ENCODE measurements at places on chromosomes 16 and 17.

DNA sequence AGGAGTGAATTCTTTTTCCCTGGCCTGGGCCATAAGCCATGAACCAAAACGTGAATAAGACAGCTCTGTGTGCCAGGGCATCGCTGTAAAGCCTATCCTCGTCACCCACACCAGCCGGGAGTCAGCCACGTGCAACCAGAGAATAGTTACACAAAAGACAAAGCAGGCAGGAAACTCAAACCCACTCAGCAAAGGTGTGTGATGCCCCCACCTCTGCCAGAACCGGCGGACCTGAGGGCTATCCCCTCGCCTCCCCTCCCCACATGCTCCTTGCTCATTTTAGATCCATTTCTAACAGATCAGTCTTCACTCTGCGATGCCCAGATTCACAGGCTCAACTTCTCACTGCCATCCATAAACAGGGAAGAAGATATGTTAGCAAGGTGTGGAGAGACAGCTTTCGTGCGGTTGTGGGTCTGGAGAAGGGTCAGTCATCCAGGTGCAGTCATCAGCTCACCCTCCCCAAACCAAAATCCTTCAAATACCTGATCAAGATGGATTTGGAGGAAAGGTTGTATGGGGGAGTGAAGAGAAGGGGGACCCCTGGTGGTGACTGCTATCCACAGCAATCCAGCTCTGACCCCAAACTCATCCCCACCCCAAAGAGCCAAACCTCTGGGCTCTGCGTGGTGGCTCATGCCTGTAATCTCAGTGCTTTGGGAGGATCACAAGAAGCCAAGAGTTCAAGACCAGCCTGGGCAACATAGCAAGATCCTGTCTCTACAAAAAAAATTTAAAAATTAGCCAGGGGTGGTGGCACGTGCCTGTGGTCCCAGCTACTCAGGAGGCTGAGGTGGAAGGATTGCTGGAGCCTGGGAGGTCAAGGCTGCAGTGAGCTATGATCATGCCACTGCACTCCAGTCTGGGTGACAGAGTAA, 219.2 kb downstream of the C16orf78 start:
- no peak for DNase-seq

- no peak for DNase-seq
These were observed 22.8 kb upstream of the RASD1 start for GRCh38 chr17:17518951-17519350.

DNA sequence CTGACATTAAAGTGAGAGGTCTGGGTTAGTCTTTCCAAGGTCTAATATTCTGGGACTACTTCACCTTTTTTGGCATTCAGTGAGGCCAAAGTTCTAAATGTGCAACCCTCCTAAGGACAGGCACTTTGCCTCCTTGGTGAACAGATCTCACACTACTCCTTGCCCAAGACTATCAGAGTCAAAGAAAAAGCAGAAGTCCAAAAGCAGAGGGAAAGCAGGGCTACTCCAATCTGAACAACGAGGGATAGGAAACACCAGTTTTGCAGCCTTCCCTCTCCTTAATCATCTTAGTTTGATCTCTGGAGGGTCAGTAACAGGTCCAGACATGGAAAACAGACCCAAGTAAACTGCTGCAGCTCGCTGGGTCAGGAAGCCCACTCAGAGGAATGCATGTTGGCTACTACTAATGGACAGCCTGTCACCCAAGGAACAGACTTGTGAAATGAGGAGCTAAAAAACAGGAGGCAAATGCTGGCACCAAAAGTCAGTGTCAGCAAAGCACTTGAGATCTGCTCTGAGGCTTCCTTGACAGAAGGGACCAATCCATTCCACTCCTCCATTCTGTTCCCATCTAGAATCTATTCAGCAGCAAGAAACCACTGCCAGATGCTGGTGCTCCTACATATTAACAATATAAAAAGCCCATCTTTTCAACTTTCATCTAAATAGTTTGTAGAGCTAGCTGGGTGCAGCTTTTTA, 29.9 kb downstream of the DCUN1D3 start:
- no peak for DNase-seq

- DNase-seq: no peak
These were observed 293.4 kb downstream of the XYLT1 start for GRCh38 chr16:17177242-17177958.

DNA sequence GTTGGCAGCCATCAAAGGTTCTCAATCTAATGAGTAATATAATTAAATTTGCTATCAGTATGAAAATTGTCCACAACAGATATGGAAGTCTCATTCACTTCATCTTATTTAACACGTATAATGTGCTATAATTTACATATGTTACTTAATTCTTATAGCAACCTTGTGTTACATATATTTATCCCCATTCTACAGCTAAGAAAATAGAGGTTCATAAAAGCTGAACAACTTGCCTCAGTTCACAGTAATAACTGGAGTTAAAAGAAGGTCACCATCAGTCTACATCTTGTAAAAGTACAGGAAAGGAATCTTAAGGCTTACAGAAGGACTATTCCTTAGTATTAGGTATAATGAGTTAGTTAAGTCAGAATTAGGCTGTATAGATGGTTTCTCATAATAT, 27.9 kb downstream of the STXBP4 start:
- no peak for DNase-seq

DNA sequence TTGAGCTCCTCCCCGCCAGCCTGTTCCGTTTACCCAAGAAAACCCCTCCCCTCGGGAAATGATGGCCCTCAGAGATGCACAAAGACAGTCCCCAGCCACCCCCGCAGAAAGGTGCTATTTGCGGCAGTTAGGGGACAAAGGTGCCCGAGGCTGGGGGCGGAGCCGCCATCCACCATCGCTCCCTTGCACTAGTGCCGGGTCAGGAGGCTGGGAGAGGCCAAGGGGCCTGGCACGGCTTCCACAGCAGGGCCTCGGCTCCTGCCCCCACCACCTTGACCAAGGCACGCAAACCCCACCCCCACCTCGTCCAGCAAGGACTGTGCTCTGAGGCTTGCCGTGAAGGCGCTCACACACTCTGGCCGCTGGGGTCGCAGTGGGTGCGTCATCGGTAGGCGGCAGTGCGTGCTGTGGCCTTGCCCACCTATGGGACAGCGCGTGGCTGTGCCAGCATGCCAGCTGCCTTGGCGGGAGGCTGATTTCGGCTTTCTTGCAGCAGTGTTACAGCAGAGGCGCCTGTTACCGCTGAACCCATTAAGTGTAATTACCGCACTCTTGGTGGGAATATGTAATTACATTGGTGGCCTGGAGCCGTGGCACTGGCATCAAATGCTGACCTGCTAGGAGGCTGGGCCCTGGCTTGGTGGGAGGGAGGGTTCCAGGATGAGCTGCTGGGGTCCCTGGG, 31.8 kb downstream of the TPSG1 start:
- DNase-seq: no peak

- DNase-seq: no peak
These were observed 32.0 kb upstream of the SUPT4H1 start for GRCh38 chr17:58383892-58384462.

GRCh38 chr16:88928405-88929090, 48.5 kb downstream of the CBFA2T3 start:
- DNase-seq: no peak

- no peak for DNase-seq
These were observed 7.1 kb upstream of the FTSJ3 start for GRCh38 chr17:63834431-63835166.

DNA sequence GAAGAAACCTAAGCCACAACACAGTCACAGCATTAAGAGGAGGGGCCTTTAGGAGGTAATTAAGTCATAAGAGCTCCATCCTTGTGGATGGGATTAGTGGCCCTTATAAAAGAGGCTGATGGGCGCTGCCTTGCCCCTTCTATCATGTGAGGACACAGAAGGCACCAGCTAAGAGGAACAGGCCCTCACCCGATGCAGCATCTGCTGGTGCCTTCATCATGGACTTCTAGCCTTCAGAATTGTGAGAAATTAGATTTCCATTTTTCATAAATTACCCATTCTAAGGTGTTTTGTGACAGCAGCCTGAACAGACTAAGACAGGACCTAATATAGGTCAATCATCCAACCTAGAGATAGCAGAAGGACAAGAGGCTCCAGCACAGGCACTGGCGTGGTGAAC, 120.8 kb downstream of the CDYL2 start:
- no peak for DNase-seq

GRCh38 chr16:23290189-23291062, 11.7 kb upstream of the SCNN1B start:
- DNase-seq: no peak

GRCh38 chr17:75979705-75980187, 706 bp downstream of the TEN1 start:
- no peak for DNase-seq

GRCh38 chr17:36697903-36698530, 96.6 kb downstream of the MRM1 start:
- no peak for DNase-seq

DNA sequence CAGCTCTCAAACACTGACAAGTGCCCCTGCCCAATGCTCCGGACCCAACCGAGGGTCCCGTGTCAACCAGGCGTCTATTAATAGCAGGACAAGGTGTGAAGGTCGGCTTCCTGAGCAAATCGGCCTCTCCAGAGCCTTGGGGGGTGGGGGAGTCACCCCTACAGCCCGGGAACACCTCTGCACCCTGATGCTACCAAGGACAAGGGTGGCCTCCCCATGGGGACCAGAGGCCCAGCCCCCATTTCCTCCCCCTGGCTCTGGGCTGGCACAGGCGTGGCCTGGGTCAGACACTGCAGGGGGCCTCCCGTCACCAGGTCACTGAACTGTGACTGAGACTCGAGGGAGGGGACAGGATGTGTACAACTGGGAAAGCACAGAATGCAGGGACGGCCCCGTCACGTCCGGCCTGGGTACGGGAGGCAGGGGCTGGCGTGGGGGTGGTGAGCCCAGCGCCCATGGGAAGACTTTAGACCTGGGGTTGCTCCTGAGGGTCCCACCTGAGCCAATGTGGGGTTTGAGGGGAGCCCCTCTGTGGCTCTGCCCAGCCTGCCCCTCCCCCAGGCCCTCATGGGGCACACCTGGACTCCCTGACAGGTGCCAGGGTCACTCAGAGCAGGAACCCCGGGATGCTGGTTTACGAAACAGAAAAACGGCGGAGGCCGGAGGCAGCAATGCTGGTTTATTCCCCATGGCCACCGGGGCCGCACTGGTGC, 579 bp upstream of the CYBA start:
- DNase-seq: no peak

All from posterior cingulate gyrus (tissue), 11 donors.